ENCODE measurements at places on chromosomes 13 and 19.
A peak's percentile ranks its signal among the peaks of the same experiment; 100 is the strongest.

GRCh38 chr13:45396533-45397095 is 21.6 kb downstream of the SLC25A30 start:
- no peak for DNase-seq

DNA sequence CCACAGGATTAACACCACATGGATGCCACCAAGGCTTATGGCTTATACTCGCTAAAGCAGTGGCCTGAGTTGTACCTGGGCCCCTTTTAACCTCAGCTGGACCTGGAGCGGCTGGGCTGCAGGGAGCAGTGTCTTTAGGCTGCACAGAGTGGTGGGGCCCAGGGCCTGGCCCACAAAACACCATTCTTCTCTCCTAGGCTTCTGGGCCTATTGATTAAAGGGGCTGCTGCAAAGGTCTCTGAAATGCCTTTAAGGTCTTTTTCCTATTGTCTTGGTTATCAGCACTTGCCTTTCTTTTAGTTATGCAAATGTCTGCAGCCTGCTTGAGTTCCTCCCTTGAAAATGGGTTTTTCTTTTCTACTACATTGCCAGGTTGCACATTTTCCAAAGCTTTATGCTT is 973.9 kb upstream of the PRR20A start:
- no peak for DNase-seq

DNA sequence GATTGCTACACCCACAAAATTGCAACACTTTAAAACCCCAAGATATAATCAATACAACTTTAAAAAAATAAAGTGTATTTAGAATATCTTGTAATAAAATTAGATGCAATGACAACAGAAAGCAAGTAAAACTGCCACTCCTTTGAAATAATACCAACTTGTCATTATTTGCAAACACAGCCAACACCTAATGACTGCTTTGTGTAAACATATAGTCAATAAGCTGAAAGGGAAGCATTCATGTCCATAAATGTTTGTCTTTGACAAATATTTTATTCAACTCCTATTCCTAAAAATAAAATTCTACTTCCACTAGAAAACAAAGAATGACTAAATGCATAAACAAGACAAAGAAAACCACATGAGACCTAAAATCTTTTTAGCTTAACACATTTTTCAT is 6.6 kb downstream of the SMAD9 start:
- DNase-seq = no peak

GRCh38 chr19:2047076-2047448 is 4.0 kb downstream of the MKNK2 start:
- no peak for DNase-seq

DNA sequence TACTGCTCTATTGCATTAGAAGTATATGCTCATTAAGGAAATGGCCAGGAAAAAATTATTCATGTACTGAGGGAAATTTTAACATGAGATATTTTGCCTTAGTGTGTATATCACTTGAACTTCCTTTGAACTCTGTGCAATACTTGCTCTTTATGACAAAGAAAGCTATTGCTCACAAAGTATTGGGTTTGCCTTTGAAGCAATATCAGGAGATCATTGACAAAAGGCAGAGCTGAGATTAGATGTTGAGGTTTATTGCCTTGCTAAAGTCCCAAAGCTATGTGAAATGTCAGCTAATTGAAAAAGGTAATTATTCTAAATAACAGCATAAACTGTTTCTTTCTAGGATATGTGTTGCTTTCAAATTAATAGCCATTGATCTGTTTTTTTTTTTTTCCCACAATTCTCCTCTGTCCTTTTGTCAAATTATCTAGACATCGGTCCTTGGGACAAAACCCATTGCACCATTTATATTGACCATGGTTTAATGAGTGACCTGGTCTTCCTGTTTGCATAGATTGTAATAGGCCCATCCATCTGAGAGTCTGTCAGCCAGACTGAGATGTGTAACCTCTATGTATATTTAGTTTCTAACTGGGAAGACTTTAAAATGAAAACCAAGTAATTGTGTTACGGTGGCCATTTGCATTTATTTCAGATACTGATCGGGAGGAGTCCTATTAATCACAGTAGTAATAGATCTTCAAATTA is 752.7 kb upstream of the GPC6 start:
- DNase-seq = no peak

DNA sequence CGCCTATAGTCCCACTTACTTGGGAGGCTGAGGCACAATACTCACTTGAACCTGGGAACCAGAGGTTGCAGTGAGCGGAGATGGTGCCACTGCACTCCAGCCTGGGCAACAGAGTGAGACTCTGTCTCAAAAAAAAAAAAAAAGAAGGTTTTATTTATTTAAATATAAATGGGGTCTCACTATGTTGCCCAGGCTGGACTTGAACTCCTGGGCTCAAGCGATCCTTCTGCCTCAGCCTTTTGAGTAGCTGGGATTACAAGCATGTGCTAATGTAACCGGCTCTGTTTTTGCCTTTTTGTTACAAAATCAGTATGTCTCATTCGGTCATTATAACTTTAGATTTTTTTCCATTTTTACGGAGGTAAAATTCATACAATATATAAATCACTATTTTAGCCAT is 24.2 kb downstream of the FBXO27 start:
- DNase-seq = no peak

DNA sequence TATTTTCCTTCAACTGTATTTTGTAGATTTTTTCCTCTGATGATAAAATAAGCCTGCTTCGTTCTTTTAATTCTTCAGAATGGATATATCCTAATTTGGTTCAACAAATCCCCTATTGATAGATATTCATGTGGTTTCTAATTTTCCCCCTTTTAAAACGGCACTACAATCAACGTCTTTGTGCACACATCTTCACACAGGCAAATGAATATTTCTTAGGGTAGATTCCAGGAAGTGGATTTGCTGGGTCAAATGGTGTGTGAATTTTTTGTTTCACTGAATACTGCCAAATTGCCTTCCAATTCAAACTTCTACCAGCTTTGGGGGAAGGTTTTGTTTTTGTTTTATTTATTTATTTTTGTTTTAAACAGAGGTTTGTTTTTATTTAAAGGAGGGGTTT is 287.2 kb downstream of the FOXO1 start:
- DNase-seq = no peak

- DNase-seq = no peak
Observed at GRCh38 chr13:51009597-51009996, 100.0 kb downstream of the RNASEH2B start.

DNA sequence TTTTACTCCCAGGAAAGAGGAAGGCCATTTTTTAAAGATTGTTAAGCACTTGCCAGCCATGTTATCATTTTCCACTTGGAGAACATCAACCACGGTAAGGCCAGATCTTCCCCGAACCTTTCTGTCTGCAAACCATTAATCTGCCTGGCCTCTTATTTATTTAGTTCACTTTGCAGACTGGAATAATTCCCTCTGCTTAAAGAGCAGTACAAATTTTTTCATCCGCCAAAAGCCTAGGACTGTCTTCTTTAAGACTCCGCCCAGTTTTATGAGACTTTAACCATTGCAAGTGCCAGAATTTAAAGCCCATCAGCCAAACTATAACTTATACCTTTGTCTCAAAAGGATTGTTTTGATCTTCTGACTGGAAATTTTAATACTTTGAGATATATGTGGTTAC is 426.3 kb downstream of the KCTD12 start:
- DNase-seq = no peak

- no peak for DNase-seq
Observed at GRCh38 chr13:114064450-114065140, 67.8 kb downstream of the RASA3 start.

DNA sequence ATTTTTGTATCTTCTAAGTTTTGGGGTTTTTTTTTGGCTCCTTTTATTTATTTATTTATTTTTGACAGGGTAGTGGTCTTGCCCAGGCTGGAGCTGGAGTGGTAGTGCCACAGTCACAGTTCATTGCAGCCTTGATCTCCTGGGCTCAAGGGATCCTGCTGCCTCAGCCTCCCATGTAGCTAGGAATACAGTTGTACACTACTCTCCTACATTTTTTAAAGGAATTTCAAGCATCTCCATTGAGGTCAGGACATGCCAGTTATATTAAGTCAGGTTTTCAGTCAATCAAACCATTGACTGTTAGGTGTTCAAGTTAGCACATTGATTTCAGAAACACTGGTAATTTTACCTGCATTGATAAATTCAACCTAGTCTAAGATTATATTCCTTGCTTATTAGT is 480.5 kb upstream of the SPRY2 start:
- no peak for DNase-seq

DNA sequence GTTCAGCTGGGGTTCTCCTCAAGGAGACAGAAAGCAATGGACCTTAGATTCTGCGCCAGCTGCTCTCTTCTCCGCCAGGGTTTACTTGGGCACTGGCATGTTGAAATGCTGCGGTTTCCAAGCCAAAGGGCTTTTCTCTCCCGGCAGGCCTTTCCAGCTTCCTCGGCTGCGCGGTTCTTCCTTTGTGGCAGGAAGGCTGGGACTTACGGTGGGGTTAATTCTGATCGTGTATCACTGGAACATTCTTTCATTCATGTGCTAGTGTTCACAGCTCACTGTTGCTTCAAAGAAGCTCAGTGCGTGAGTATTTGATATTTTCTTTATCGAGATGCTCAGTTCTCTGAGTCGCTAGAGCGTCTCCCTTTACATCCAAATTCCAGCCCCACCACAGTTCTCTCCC is 723.2 kb downstream of the UQCRFS1 start:
- DNase-seq = no peak

GRCh38 chr19:47781590-47782262 is 3.2 kb downstream of the SELENOW start:
- DNase-seq = peak; percentile 44

DNA sequence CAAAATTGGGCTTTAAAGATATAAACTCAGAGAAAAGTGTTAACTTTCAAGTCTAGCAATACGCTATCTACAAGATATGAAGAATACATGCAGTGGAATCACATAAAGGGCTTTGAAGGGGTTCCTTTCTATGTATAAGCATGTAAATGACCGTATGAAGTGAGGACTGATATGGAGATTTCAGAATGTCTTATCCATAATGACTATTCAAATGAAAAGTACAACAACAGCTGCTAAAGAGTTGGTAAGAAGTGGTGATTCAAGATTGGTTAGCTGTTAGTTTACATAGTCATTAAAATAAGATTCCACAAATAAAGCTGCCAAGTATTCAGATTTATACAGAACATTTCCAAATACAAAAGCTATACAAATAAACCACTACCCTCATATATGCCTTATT is 153.4 kb upstream of the STARD13 start:
- no peak for DNase-seq

- no peak for DNase-seq
Observed at GRCh38 chr19:56383826-56384605, 9.3 kb downstream of the ZNF582 start.

DNA sequence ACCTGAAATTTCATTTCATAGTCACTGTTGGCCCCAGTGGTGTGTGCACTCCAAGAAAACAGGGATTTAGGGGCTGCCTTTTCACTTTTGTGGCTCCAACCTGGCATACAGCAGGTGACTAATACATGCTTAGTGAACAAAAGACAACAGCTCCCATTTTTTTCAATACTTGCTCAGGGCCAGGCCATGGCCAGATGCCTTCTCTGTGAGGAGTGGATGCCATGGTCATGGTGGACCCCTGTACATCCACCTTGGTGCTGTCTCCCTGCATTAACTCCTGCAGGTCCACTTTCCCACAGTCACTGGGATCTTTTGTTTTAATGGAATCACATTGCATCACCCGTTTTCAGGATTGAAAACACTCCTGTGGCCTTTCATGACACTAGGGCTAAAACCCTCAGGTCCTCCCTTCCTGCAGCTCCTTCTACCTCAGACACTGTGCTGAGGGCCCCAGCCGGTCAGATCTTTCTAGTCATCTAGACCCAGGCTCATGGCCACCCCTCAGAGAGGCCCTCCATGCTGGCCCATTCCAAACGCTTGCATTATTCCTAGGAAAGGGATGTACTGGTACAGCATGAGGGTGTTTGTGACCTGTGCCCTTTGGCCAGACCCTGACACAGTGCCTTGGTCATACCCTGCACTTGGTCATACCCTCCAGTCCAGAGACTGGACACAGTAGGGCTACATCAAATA is 1.2 kb upstream of the TMEM147 start:
- no peak for DNase-seq

GRCh38 chr19:16073481-16073880 is 2.8 kb upstream of the TPM4 start:
- DNase-seq = peak; percentile 46

GRCh38 chr13:112904436-112904960 is 64.5 kb upstream of the MCF2L start:
- peak; percentile 22 for DNase-seq

DNA sequence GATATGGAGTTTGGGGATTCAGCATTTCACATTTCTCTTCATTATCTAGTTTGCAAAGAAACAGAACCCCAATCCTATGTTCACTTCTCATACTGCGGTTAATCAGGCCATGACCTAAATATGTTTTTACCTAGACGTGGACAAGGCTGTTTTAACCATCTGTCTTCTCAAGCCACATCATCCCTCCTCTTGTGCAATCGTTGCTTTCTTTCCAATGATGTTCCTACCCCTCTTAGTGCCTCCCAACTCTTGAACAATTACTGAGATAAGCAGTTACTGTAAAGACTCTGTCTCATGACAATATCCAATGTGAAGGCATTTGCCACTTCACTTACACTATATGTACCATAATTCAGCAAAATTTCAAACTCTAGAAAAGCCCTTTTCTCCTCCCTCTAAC is 406.2 kb downstream of the LIG4 start:
- no peak for DNase-seq

DNA sequence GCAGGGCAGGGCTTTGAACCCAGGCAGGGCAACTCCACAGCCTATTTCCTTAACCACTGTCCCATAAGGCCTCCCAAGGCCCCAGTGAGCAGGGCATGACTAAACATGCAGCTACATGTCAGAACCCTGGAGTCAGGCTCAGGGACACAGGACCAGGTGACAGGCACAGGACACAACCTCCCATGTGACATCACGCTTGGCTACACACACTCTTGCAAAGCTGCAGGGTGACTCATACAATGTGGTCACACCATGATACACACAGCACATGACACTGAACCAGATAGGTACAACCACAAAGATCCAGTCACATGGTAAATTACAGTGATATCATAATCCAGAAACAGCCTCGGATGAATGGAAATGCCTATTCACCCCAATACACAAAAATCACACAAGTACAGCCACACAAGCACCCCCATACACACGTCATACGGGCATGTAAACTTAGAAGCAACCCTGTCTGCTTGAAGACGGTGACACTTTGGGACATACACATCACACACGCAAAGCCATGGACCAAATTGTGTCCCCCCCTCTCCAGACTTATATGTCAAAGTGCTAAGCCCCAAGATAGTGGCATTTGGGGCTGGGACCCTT is 14.5 kb downstream of the KLK4 start:
- DNase-seq = no peak

DNA sequence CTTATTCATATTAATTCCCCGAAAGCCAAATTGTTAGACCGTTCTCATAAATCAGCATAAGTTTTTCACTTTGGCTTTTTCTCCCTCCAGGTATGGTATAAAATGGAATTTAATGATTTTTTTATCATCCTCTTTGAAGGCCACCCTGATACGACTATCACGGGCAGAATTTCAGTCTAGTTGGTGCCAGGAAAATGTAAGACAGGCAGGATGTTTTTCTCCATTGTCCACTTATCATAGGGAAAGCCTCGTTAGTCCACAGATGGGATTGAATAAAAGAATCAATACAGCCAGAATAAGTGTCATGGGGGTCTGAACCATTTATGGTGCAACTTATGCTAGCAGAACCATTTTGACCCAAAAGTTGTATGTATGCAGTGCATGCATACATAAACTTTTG is 566.0 kb upstream of the ARGLU1 start:
- no peak for DNase-seq

All from right lobe of liver (tissue), 6 donors.